ENCODE measurements at places on chromosomes 12 and 14.

- DNase-seq: no peak
Observed at GRCh38 chr12:62210422-62210821, 49.8 kb upstream of the USP15 start.

DNA sequence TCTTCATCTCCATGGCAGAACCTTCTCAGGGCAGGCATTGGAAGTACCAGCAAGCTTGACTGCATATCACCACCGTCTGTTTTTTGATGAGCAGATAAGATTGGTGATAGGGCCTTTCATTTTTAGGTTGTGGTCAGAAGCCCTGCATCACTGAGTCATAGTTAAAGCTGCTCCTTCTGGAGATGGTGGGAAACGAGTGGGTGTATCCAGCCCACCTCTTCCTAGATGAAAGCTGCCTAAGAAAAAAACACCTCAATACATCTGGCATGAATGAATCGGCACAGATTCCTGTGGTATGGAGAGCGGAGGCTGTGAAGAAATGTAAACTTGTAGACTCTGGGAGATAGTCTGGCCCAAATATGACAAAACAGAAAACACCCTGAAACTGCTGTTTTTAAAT lies 248.7 kb upstream of the EGLN3 start:
- DNase-seq: no peak

GRCh38 chr14:29028973-29029582 lies 262.5 kb downstream of the FOXG1 start:
- no peak for DNase-seq

DNA sequence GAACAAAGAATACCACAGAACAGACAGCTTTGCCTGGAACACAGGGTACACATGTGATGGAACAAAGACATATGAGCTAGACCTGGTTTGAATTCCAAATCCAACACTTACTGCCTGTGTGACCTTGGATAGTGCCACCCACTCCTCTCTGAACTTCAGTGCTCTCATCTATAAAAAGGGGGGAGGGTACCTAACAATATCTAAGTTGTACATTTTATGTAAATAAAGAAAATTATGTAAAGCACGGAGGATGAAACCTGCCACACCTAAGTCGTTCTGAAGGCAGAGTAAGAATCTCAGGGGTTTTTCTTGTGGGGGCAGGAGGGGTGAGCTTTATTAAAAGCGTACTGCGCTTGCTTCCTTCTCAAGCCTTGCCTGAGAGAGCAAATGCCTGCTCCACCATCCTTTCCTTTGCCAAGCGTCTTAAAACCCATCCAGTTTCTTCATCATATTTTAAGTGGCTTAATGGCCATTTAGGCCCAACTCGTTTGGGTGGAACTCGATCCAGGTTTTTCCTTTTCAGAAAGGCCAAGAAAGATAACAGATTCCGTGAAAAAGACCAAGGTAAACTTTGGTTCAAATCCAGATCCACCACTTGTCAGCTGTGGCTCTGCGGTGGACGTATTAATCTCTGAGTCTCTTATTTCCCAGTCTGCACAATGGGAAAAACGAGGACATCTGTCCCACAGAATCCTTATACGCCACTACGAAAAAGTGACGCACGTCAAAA lies 946 bp downstream of the DDX24 start:
- DNase-seq: no peak

GRCh38 chr12:99915251-99916082 lies 69.3 kb downstream of the ANKS1B start:
- DNase-seq: no peak

- DNase-seq: no peak
Observed at GRCh38 chr12:89846473-89847055, 137.9 kb upstream of the ATP2B1 start.

DNA sequence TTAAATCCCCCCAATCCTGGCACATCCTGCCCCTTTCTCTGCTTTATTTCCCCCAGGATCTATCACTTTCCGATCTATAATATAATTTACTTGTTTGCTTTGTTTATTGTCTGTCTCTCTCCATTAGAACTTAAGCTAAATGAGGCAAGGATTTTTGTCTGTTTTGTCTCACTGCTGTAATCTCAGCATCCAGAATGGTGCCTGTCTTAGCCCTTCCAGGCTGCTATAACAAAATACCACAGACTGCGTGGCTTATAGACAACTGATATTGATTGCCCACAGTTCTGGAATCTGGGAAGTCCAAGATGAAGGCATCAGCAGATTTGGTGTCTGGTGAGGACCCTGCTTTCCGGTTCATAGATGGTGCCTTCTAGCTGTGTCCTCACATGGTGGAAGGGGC lies 65.2 kb downstream of the VWF start:
- no peak for DNase-seq

DNA sequence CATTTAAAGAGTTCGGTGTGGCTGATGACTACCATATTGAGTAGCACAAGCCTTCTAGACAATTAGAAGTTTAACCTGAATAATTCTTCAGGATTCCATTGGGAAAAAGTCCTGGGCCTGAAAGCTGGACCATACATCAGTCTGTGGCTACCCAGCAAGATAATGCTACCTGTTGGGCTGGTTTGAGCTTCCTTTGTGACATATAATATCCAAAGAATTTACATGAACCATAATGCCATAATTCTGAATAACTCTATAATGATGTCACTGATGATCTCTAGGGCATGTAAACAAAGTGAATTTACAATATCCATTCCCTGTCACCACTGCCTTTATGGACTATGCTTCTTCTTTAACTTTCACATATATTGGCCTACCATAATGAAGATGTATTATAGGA lies 3.8 kb upstream of the YBX3 start:
- DNase-seq: no peak
